ENCODE measurements at places on chromosomes 1 and 21. TPM values are rescaled to one million over a fixed set of nuclear protein-coding genes. Genes with fewer than 3 reads are reported as not detected.

The WNT2B gene
- total RNA-seq = 0.56 TPM

The LCE1F gene
- not detected for total RNA-seq

The SLC66A1 gene
- total RNA-seq = 7.5 TPM

The GPBP1L1 gene
- 57.4 TPM for total RNA-seq

The FCGR1A gene
- total RNA-seq = not detected

DNA sequence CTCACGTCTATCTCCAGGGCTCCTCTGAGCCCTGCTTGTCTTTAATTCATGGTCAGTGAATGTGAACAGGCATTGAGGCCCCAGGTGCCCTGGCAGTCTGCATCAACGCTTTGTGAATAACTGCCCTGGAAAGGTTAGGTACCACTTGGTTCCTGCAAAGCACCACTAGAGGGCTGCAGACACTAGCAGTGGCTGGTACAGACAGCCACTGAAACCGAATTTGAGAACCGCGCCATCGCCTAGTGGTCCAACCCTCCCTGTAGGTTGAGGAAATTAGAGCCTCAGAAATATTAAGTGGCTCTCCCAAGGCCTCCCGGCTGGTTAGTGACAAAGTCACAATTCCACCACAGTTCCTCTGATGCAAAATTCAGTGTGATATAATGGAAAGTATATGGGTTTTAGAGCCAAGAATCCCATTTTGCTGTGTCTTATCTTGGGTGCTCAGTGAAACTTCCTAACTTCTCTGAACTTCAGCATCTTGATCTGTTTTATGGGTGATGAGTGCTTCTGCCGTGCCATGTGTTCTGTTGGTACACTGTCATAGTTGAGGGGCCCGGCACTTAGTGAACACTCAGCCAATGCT, 46.2 kb upstream of the BCL9 start:
- DNase-seq = peak; percentile 77

GRCh38 chr1:42380586-42381279, at the start of gene RIMKLA:
Gene RIMKLA, plus strand, starts transcription at chr1:42380792. Its CDS starts 143 bp downstream, at chr1:42380935.
- peak; percentile 6 for DNase-seq

GRCh38 chr1:63569640-63570316, 23.4 kb upstream of the PGM1 start:
- DNase-seq = no peak

DNA sequence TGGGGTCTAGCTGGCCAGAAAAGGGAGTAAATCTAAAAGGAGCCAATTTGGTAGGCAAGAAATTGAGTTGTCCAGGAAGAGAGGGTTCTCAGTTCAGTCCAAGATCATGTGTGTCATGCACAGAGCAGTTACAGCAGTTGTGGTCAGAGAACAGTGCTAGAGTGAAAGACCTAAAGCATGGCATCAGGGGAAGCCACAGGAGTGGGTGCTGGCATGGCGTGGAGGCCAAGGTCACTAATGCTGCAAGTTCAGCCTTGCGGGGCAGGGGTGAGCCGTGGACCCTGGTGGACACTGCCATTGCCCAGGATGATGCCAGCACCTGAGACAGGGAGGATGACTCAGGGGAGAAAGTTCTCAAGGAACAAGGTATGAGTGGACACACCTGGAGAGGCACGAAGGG, 16.6 kb upstream of the TMEM125 start:
- DNase-seq = no peak

DNA sequence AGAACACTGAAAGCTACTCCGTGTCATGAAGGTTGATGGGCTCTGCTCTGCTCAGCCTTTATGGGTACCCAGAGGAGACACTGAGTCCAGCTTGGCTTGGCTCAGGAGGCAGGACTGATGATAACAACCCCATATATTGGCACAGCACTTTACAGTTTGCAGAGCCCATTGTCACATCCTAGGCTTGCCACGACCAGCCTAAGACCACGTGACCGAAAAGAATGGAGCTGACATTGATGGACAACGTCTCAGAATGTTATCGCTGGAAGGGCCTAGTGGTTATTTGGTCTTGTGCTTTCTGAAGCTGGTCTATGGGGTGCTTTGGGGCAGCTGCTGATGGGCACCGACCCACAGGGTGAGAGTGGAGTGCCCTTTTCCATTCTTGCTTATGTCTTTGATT, 72.9 kb upstream of the RUNX3 start:
- DNase-seq = no peak

GRCh38 chr1:13628711-13629110, 45.1 kb downstream of the PDPN start:
- no peak for DNase-seq

- DNase-seq = peak; percentile 19
Observed at GRCh38 chr1:63967901-63968300, 194.1 kb downstream of the ROR1 start.

DNA sequence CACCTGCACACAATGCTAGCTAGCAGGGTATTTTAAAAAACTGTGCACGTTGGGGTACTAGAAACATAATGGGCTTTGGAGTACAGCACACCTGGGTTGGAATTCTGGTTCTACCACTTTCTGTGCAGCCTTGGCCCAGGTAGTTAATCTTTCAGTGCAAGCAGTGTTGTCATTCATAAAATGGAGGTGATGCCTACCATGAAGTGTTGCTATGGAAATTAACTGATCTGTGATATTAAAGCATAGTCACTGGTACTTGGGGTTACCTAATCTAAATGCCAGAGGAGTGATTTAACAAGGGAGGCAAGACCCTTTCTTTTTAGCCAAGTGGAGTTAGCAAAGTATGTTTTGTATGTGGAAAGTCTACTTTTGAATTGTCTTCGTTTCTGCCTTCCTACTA, 18.0 kb downstream of the ATP1B1 start:
- DNase-seq = no peak

All from IMR-90 (cell line).